Stimulated activated CD8-positive, alpha-beta memory T cell treated with anti-CD3 and anti-CD28 coated beads, Interleukin-15, amount 100 ng/mL, for 48 hours (primary cell): ENCODE measurements at places on chromosomes 6 and 20.

DNA sequence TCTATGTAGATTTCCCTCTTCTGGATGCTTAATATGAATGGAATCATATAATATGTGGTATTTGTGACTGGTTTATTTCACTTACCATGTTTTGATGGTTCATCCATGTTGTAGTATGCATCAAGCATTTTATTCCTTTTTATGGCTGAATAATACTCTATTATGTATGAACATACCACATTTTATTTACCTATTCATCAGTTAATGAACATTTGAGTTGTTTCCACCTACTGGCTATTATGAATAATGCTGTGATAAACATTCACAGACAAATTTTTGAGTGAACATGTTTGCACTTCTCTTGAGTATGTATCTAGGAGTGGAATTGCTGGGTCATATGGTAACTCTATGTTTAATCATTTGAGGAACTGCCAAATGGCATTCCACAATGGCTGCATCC, 14.9 kb upstream of the ZNF451 start:
- no peak for DNase-seq

- DNase-seq = no peak
These were observed 18.0 kb upstream of the ZFAND3 start for GRCh38 chr6:37801605-37801940.

DNA sequence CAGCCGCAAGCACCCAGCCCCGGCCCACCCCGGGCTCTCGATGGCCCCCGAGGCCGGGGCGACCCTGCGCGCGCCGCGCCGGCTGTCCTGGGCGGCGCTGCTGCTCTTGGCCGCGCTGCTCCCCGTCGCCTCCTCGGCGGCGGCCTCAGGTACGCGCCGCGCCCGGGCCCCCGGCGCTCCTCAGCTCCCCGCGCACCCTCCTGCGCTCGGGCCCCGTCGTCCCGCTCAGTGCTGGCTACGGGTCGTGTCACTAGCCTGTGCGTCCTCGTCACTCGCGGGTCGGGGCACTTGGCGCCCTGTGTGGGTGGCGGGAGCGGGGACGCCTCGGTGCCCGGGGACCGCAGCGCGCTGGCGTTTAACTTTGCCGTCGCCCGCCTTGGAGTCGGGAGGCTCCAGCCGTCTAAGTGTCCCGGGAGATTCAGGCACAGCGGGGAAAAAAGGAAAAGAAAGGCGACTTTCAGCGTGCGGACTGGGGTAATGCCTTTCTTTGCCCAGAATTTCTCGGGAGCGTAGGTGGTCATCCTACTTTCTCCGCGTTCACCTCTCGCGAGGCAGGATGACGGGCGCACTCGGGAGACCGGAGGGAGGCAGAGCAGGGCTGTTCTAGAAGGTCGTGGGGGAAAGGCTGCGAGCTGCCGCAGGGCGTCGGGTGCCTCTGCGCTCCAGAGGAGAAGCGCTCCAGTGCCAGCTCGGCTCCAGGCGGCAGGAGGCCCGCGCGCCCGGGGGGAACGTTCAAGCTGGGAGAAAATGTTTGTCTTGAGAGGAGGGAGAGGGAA, 545 bp downstream of the FNDC1 start:
- no peak for DNase-seq

GRCh38 chr6:88481519-88481918, 315.4 kb upstream of the CNR1 start:
- DNase-seq = no peak

DNA sequence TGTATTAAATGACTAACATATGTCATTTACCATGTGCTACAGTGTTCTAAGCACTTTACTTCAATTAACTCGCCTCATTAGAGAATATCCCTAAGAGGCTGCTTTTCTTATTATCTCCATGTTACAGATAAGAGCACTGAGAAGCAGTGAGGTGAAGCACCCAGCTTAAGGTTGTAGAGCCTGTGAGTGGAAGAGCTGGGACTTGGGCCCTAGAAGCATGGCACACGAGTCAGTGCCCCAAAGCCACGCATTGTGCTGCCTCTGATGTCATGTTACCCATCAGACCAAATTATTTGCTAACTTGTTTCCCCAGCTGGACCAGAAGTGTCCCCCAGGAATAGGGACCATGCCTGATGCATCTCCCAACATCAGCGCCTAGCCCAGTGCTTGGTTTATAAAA, 34.1 kb downstream of the POFUT1 start:
- DNase-seq = no peak

DNA sequence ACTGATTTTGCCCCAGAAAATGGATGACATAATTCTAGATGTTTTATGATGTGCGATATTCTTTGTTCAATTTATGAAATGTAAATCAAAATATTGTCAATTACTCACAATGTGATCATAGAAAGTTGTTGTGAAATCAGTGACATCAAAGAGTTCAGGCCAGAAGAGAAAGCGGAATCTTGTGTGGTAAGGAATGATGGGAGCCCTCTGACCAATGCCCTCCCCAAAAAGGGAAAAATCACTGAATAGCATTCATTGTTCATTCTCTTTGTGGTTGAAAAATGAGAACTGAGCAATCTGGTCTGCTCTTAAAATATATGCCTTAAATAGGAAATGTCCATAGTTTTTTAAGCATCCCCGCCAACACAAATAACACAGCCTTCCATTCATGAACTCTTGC, 247.1 kb upstream of the GRIK2 start:
- no peak for DNase-seq

- no peak for DNase-seq
These were observed 139.4 kb upstream of the TENT5A start for GRCh38 chr6:81891874-81892273.
